HuH-7.5 (cell line): ENCODE measurements at places on chromosomes 3 and 15.
A peak's percentile ranks its signal among the peaks of the same experiment; 100 is the strongest.

- peak; percentile 8 for DNase-seq
Observed at GRCh38 chr15:22839046-22839695, 705 bp downstream of the NIPA2 start.

DNA sequence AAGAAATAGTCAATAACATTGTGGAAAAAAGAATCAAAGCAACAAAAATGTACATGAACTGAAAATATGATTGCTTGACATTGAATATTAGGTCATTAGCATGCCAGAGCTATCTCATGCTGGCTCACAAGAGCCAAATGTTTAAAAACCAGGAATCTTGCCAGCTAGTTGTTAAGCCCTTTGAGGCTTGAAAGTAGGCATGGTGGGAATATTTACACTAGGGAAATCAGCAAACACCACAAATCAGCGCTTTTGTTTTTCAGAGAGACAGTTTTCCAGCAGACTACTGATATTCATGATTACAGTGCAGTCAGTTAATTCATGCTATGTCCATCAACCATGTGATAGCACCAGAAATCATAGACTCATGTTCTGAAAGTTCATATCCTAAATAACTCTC, 144.8 kb downstream of the ARPP21 start:
- no peak for DNase-seq

DNA sequence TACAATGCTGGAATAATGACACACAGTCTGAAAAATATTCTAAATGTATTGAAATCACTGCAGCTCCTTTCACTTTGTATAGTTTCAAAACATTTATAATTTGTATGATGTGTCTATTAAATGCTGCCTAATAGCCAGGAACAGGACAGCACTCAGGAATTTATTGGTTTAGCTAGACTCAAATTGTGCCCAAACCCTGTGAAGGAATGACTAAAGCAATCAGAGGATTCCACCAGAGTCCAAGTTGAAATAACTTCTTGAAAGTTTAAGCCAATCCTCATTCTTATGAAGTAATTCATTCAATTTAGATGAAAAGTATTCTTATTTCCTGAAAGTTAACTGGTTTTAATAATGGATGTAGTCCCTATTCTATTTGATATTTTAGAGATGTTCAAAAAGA, 267.0 kb downstream of the ZMAT3 start:
- DNase-seq: no peak

GRCh38 chr3:62013951-62014350, 359.4 kb downstream of the FEZF2 start:
- no peak for DNase-seq

DNA sequence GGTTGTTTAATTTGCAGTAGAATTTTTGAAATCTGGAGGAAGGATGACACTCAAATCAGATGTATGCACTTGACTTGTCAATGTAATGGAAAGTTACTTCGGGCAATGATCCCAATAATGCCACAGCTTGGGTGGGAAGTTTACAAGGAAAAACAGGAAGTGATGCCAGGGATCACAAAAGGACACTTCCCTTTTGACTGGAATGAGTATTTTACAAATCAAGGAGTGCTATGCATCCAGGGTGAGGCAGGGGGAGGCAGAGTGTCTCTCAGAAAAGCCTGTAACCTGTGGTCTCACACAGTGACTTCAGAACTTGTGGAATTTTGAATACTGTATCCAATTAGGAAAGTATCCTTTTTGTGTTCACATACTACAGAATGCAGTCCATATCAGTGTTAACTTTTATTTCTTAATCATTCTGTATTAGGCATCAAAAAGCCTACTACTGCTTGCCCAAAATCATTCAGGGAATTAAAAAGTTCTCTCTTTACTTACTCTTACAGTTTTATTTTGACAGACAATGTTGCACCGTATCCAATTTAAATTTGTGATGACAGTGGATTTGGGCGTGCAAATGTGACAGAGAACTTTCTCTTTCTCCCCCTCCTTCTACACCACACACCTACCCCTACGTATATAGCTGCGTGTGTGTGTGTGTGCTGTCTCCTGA, 445.1 kb downstream of the MECOM start:
- DNase-seq: peak; percentile 35

DNA sequence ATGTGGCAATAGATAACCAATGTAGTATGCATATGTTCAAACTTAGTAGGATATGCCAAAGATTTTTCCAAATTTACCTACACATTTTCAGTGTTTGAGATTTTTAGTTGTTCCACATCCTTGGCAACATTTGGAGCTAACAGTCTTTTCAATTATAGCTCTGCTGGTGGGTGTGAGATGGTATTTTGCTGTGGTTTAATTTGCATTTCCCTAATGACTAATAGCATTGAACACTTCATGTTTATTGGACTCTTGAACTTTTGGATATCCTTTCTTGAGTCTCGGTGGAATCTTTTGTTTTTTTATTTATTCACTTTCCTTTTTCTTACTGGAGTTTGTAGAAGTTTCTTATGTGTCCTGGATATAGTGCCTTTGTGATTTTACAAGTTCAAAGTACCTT, 11.0 kb upstream of the ILDR1 start:
- no peak for DNase-seq

DNA sequence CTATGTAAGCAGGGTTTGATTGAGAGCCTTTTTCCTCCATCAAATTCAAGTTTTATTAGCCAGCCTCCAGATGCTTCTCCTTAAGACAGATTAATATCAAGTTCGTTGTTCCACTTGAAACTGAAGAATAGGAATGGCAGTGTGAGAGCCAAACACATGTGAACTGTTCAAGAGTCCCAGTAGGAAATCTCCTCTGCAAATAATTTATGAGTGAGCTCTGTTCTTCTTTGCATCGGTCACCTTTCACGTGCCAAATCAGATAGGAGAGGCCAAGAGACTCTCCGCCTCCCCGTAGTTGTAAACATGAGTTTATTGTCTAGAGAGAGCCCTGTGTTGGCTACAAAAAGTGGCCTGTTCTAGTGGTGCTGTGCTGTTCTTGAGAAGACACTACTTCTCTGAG, 372.1 kb upstream of the NR2F2 start:
- DNase-seq: no peak
